ENCODE measurements at places on chromosomes 12 and 14. TPM values are rescaled to one million over a fixed set of nuclear protein-coding genes. Genes with fewer than 3 reads are reported as not detected.

DNA sequence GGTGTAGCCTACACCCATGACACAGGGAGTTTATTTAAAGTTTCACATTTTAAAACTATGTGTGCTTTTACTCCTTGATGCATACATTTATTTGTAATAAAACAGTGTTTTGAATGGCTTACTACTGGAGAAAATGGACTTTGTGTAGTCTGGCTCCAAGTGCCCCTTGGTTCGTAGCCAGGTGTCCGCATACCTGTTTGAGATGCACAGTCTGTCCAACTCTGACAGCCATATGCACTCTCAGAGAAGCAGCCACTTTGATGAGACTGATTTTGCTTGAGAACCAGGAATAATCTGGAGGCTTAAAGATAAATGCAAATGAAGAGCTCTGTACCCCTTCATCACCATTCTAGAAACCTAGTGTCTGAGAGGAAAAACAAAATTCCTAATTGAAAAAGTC lies 24.0 kb downstream of the RTN1 start:
- DNase-seq, result no peak

GRCh38 chr12:81639196-81639595 lies 120.0 kb downstream of the PPFIA2 start:
- DNase-seq, result no peak

GRCh38 chr12:65615118-65615517 lies 209.2 kb upstream of the HMGA2 start:
- no peak for DNase-seq

DNA sequence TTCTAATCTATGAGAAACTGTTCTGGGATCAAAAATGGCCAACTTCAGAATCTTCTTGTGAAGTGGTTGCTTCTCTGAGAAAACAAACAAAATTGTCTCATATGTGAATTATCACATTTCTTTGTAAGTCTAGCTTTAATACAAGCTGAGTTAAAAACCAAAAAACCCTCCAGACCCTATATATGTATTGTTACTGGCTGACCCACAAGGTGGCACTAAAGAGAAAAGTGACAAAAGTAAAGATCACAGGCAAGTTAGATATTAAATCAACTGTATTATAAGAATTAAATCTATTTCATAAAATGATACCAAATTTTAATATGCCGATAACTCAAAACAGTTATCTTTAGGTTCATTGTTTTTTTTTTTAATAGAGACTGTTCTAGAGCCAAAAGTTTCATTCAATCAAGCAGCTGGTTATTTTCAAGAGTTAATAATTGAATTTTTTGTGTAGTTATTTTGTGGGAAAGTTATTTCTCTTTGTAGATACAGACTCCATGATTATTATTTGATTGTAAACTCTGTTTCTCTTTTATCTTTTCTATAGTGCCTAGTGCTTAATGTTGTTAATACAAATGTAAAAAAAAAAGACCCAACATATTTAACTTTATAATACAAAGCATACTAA lies 7.5 kb upstream of the TRHDE start:
- no peak for DNase-seq

GRCh38 chr14:104871656-104872468 lies 6.8 kb downstream of the CEP170B start:
- no peak for DNase-seq

GRCh38 chr14:59619061-59619460 lies 42.4 kb upstream of the CCDC175 start:
- DNase-seq, result no peak

Gene ZNF26
- total RNA-seq, result 9.7 TPM

Gene NOXRED1
- 0.19 TPM for total RNA-seq

Measured in thymus (tissue), 14 donors.